ENCODE measurements at places on chromosomes 2 and 18. TPM values are rescaled to one million over a fixed set of nuclear protein-coding genes. Genes with fewer than 3 reads are reported as not detected.

Gene HJURP
- 28.4 TPM for total RNA-seq

Gene DSEL
- total RNA-seq = 0.47 TPM

Gene ATAD2B
- 6.6 TPM for total RNA-seq

Gene AOX1
- total RNA-seq = not detected

Gene RAPGEF4
- total RNA-seq = not detected

Gene SPATS2L
- 64.0 TPM for total RNA-seq

Gene B3GNT7
- total RNA-seq = 3.6 TPM

Gene RNF144A
- total RNA-seq = 0.10 TPM

Gene ABCB11
- not detected for total RNA-seq

Gene XPO1
- 85.6 TPM for total RNA-seq

Gene UBE2F
- 35.7 TPM for total RNA-seq

Gene CCDC141
- total RNA-seq = not detected

Gene SGPP2
- 16.9 TPM for total RNA-seq

Gene STK36
- 22.4 TPM for total RNA-seq

Gene MAB21L4
- total RNA-seq = 24.5 TPM

Gene UGT1A10
- 140 TPM for total RNA-seq

- no peak for DNase-seq
Measured at GRCh38 chr2:43341959-43342757, 115.8 kb upstream of the ZFP36L2 start.

DNA sequence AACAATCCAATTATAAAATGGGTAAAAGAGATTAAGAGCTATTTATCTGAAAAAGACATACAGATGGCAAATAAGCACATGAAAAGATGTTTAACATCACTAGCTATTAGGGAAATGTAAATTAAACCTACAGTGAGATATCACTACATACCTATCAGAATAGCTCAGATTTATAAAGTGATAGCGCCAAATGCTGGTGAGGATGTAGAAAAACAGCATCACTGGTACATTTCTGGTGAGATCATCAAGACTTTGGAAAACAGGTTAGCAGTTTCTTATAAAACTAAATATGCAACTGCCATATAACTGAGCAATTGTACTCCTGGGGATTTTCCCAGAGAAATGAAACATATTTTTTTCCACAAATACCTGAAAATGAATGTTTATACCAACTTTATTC lies 100.4 kb downstream of the ACOXL start:
- peak; percentile 14 for DNase-seq

GRCh38 chr2:46695283-46695682 lies 215.9 kb downstream of the TMEM247 start:
- DNase-seq = peak; percentile 43

GRCh38 chr2:29817801-29818680 lies 103.3 kb downstream of the ALK start:
- no peak for DNase-seq

DNA sequence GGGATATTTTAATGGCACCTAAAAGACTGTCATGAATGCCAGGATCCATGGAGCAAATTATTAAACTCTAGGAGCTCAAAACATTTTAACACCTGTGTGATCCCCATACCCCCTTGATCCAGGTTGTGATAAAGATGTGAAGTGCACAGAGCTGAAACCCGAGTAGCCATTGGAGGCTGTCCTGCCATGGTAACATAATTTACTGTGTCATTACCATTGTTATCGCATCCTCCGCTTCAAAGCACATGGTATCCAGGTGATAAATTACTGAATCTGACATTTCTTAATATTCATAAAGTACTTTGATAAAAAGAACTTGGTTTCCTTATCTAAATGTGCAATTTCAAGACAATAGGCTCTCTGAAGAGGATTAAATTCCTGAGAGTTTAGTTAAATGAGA lies 109.3 kb downstream of the CHST9 start:
- DNase-seq = no peak

GRCh38 chr2:156322686-156323231 lies 9.8 kb downstream of the NR4A2 start:
- no peak for DNase-seq

GRCh38 chr2:148901142-148901541 lies 26.1 kb downstream of the KIF5C start:
- no peak for DNase-seq

DNA sequence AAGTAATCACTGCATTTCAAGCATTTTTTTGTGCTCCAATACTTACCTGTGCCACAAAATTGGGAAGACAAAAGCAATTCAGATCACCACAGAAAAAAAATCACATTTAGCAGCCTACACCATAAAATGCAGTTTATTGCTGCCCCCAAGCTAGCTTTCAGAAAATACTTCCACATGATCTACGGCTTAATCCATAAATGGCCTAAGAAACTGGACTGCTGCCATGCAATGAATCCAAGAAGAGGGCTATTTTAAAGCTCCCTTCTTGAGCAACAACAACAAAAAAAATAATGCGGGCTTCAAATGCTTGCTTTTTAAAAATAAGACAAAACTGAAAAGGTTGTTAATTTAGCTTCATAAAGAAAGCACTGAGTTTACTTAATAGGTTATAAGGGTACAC lies 272.3 kb downstream of the RAD51AP2 start:
- no peak for DNase-seq

DNA sequence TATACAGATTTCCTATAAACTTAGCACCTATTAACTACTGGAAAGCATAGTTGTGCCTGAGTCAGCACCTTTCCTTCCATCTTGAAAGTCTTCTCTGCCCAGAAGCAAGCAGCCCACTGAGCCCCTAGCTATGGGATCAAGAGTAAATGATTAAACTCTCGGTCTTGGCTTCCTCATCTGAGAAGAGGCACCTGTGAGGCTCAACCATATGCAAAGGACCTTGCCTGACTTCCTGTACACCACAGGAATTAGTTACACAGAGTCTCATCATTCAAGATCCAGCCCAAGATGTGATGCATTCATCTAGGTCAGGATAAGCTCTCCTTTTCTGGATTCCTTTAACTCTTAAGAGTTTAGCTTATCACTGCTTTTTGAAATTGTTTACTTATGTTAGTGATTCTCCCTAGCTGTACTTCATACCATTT lies 96.0 kb downstream of the CDH2 start:
- no peak for DNase-seq

GRCh38 chr2:63975437-63976124 lies 43.6 kb downstream of the VPS54 start:
- no peak for DNase-seq

DNA sequence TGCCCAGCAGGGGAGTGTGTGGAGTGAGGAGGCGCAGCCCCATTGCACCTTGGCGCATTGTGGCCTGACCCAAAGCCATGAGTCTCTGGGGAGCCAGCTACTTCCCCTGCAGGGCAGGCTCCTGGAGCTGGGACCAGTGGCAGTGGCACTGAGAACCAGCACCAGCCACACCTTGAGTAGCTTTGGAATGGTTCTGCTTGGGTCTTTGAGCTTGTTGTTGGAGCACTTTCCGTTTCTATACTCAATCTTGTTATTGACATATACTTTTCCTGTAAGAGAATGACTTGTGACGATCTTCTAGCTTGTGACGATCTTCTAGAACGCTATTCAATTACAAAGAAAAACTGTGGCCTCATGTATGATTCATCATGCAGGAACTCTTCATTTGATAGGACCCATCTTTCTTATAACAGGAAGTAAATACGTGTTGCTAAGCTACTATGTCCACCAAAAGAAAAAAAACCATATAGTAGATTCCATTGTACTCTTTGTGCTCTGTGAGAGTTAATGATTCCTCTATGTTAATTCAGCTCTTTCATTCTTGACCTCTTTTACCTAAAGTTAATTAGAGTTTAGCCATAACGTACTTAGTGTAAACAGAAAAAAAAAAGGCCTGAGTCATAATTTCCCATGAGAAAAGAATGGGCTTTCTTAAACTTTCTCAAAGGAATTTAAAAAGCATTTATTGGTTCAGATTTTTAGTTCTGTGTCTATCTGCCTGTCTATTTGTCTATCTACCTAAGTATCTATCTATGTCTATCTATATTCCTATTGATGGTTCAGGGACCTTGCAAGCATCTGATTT lies 113.1 kb downstream of the GATA6 start:
- peak; percentile 88 for DNase-seq

DNA sequence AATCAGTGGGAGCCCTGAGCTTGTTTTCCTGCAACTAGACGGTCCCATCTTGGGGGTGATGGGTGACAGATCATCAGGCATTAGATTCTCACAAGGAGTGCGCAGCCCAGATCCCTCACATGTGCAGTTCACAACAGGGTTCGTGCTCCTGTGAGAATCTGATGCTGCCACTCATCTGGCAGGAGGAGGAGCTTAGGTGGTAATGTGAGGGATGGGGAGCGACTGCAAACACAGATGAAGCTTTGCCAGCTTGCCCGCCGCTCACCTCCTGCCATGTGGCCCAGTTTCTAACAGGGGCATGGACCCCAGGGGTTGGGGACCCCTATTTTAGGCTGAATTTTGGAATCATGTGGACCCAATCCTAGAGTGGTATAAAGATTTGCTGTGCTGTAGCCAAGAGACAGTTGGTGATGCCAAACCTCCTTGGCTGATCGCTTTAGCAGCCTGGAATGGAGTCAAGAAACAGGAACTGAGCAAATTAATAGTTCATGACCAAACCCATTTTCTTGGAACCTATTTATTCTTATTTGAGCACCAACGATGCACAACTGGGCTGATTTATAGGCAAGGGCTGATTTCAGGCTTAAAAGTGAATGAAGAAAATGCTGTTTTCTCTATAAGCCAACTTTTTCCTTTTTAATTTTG lies 25.7 kb downstream of the LPIN1 start:
- DNase-seq = no peak

DNA sequence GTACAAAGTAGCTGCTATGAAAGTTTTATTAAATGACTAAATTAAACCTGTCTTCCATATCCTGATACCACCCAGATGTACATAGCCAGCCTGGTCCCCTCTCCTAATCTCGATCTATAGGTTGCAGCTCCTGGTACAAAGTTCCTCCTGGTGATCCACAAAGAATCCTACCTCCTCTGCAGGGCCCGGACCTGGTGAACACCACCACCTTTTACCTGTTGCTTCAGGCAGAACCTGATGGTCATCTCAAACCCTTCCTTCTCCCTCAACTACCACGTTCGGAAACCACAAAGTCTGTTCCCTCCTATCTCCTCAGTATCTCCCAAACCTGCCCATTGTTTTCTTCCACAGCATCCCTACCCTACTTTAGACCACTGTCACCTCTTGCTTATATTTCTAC lies 15.5 kb downstream of the FOXI3 start:
- DNase-seq = no peak

DNA sequence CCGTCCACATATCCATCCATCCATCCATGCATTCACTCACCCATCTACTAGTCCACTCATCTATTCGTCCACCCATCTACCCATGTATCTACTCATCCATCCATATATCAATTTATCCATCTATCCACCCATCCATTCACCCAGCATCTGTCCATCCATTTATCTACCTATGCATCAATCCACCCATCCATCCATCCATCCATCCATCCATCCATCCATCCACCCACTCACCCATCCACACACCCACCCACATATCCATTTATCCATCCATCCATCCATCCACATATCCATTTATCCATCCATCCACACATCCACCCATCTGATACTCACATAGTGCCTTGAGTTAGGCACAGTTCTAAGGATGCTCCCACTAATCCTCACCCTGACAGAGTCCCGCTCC lies 99.0 kb downstream of the MBP start:
- DNase-seq = no peak

GRCh38 chr2:128403814-128404708 lies 85.4 kb upstream of the HS6ST1 start:
- DNase-seq = no peak

- peak; percentile 88 for DNase-seq
Measured at GRCh38 chr2:172103471-172104272, 972 bp upstream of the DLX2 start.

DNA sequence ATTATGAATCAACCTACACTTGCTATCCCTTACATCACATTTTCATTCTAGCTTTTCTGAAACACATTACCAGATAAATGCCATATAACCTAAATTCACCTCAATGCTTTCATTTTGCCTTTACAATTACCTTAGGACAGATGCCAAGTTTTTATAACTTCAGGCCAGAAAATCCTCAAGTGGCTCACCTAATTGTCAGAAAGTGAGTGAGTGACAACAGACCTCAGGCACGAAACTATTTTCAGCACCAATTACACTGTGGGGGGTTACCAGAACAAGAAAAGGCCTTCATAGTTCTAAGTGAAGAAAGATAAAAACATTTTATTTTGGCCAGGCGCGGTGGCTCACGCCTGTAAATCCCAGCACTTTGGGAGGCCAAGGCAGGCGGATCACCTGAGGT lies 52.3 kb upstream of the ST8SIA5 start:
- DNase-seq = no peak

DNA sequence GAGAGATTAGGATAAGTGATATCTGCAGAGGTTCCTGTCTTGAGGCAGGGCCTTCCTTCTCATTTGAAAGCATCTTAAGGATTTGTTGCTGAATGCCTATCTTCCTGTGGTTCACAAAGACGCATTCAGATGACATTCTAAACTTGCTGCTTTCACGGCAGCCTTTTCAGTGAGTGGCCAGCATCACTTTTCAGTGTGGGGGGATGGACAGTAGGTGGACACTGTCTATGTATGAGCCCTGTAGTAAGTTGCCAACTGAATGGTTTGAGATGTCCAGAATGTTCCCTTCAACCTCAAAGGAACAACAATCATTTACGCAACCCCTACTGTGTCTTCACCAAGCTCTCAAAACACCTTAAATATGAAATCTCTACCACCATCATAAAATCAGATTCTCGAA lies 46.6 kb downstream of the SETBP1 start:
- DNase-seq = no peak

DNA sequence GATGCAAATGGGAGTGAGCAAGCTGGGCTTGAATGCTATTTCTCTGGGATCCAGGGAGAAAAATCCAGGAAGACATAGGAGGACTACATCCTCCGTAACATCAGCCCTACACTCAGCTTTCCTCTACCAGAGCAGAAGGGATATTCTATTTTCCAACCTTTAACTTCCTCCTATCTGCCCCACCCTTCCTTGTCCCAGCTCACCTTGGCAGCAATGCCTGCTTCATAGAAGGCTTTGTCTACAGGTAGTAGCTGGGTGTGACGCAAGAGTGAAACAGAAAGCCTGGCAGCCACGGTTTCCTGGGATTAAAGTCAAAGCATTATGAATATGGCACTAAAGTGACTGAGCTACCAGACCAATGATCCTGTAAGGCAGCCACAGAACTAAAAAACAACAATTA lies 3.9 kb downstream of the KRTCAP3 start:
- peak; percentile 94 for DNase-seq

- DNase-seq = peak; percentile 33
Measured at GRCh38 chr2:20080839-20081415, 29.5 kb upstream of the LAPTM4A start.

DNA sequence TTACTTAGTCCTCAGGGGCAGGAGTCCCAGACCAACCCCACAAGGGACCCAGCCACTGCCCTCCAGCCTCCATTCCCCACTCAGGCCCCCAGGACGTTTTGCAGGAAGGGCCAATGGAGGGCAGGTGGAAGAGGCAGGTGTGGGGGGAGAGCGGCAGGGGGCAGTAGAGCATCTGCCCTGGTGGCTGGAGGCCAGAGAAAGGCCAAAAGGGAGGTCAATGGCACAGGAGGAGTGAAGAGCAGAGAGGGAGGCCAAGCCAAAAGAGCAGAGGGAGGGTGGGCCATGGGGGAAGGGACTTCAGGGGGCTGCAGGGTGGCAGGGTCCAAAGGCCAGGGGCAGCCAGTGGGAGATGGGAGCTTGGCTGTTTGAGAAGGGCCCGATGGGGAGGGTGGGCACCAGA lies 17.3 kb upstream of the GPR55 start:
- DNase-seq = no peak

GRCh38 chr2:82728090-82728489 lies 1731.0 kb downstream of the SUCLG1 start:
- DNase-seq = no peak
